Fibroblast of the aortic adventitia (primary cell): ENCODE measurements at places on chromosomes 16 and 17.

DNA sequence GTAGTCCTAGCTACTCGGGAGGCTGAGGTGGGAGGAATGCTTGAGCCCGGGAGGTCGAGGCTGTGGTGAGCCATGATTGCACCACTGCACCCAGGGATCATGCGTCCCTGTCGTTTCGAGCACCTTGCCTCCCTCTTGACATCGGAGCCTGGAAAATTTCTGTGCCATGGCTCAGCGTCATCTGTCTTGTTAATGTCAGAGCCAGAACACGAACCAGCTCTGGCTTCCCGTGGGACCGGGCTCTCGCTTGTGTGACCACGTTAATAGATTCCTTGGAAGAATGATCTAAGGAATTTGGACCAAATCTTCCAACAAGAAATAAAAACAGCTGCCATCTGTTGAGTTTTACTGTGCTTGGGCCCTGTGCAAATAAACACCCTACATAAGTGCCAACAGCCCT, 117.7 kb downstream of the ABCC1 start:
- DNase-seq: peak; percentile 8

GRCh38 chr16:27085182-27085581, 18.5 kb downstream of the C16orf82 start:
- no peak for DNase-seq

DNA sequence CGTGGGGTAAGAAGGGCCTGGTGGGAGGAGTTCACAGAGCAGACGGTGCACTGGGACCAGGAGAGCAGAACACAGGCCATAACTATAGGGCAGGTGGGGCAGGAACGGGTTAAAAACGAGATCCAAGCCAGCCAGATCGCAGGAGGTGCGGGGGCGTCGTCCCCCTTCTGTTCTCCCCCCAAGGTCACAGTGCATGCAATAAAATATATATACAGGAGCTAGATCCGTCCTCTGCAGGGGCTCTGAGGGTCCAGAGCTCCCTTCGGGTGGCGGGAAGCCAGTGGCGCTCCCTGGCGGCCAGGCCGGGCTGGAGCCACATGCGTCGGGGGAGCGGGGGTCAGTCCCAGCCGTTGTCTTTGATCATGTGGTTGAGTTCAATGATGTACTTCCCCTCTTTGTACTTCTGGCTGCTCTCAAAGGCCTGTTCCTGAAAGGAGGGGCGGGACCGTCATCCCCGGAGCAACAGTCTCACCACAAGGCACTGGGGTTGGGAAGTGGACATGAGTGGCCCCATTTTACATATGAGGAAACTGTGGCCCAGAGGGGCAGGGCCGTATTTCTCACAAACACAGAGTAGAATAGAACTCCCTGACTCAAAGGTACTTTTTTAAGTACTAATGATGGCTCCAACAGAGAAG, 768 bp upstream of the TBX6 start:
- peak; percentile 58 for DNase-seq

DNA sequence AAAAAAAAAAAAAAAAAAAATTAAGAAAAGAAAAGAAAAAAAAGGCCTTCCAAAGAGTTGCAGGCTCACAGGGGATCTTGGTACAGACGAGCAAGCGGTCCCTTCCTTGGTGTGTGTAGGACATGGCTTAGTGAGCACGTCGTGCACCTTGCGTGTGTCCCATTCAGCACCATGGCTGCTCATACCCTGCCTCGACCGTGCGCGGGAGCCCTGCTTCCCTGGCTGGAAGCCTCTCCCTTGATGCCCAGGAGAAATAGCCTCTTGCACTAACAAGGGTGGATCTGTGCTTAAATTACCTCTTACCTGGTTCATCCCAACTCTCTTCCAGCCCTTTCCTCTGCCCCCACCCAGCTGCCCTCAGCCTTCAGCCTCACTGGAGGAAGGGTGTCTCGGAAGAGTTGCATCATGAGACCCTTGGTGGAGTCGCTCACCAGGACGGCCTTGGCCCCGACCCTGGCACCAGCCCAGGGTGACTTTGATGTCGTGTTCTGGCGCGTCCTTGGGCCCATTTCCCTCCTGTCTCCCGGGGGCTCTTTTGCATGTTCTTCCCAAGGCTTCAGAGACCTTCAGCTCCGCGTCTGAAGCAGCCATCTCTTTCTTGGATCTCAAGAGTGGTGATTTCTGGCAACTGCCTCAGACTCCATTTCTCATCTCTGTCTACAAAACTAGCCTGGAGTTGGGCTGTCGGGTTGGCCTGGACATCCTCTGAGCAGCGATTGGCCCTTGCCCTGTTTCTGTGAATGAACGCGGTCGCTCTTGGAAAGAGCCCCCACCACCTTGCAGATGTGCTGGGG, 127.2 kb downstream of the CMIP start:
- DNase-seq: no peak
